ENCODE measurements at places on chromosomes 6 and 20. TPM values are rescaled to one million over a fixed set of nuclear protein-coding genes. Genes with fewer than 3 reads are reported as not detected.

- no peak for DNase-seq
These were observed 126.4 kb upstream of the CD93 start for GRCh38 chr20:23212464-23212995.

C6orf141 gene
- 21.5 TPM for total RNA-seq

GRCh38 chr6:43070028-43070632 lies 6.0 kb upstream of the PTK7 start:
- DNase-seq, result peak; percentile 40

DNA sequence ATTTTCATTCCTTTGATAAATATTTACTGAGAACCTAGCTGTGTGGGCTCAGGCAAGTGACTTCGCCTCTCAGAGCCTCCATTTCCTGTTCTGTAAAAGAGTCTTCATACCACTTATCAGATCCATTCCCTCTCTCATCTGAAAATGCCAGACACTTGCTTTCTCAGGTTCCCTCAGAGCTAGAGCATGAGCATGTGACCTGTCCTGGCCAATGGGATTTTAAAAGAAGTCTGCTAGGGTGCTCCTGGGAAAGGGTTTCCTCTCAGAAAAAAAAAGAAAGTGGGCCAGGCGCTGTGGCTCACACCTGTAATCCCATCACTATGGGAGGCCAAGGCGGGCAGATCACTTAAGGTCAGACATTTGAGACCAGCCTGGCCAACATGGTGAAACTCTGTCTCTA lies 5.3 kb downstream of the KCNB1 start:
- DNase-seq, result no peak

RIPPLY2 gene
- not detected for total RNA-seq

- no peak for DNase-seq
These were observed 66.3 kb downstream of the PLCG1 start for GRCh38 chr20:41203660-41204059.

DNA sequence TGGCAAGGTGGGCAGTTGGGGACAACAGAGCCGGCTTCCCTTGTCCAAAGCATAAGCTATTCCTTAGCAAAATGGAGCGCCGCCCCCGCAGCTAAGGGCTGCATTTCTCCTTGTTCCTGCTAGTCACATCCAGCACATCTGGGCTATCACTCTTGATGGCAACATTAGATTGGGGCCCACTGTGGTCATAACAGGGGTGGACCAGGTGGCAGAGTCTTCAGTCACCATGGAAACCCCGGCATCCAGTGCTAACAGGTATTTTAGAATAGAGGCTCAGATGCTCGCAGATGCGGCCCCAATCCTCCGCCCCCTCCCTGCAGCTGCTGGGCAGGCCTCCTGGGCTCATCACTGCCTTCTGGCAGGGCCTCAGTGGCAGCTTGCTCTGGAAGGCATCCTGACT lies 168.2 kb upstream of the PROKR2 start:
- DNase-seq, result no peak

- no peak for DNase-seq
These were observed 1.4 kb downstream of the HEY2 start for GRCh38 chr6:125750692-125751333.

- DNase-seq, result no peak
These were observed 289.9 kb upstream of the TSHZ2 start for GRCh38 chr20:52682237-52682636.

LRRC73 gene
- total RNA-seq, result 1.2 TPM

CTCFL gene
- total RNA-seq, result not detected

- DNase-seq, result no peak
These were observed 39.9 kb downstream of the EDN3 start for GRCh38 chr20:59340201-59340885.

TRAPPC3L gene
- total RNA-seq, result not detected

Data from A172 (cell line).